ENCODE measurements at places on chromosomes 3 and 15.

GRCh38 chr3:115208066-115208750 lies 61.1 kb upstream of the ZBTB20 start:
- DNase-seq = no peak

DNA sequence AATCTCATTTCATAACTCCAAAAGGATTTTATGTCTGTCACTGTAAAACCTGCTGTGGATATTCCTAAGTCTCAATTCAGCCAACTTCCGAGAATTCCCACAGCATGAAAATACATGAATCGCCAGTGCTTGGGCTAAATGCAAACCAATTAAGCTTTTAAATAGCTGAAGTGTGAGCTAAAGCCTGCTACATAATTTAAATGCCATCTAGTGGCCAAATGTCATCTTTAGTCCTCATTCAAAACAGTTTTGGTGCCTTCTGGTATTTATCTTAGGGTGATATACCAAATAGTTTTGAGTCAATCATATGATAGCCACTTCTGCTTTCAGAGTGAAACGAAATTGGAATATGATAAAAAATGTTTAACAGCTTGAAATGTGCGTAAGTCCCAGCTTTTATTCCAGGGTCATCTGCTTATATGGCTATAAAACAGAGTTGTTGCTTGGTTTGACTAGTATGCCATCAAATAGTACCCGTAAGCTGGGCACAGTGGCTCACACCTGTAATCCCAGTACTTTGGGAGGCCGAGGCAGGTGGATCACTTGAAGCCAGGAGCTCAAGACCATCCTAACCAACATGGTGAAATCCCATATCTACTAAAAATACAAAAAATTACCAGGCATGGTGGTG lies 41.8 kb upstream of the CCNL1 start:
- peak; percentile 64 for DNase-seq

GRCh38 chr15:27989427-27989826 lies 109.7 kb downstream of the OCA2 start:
- no peak for DNase-seq

- DNase-seq = peak; percentile 55
These were observed 33.1 kb upstream of the UBE2Q2 start for GRCh38 chr15:75809986-75810750.

GRCh38 chr3:35832140-35832571 lies 192.8 kb downstream of the ARPP21 start:
- no peak for DNase-seq

GRCh38 chr3:51306093-51306492 lies 79.0 kb upstream of the MANF start:
- DNase-seq = no peak

DNA sequence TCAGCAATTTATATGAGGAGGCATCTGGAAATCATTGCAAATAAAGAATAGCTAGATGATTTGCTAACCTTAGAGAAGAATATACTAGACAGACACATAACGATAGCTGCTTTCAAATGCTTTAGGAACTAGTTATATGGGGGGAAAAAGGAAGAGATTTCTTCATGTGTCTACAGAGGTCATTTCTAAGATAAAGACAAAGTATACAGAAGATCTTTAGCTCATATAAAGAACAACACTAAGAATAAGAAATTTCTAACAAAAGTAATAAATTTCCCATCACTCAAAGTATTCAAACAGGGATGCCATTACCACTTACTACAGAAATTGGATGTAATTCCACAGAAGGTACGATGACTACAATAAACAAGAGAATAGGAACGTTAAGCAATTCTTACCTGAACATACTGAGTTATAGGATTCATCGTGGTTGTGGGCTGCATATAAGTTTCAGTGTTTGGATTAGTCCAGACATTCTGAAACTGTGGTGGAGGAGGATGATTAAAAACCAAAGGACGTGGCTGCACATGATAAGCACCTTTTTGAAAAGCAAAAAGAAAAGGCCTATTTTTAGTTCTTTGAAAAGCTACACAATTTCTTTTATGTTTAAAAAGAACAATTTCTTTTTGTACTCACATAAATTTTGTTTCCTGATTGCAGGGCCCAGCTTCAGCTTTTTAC lies 8.7 kb downstream of the DAZL start:
- DNase-seq = no peak

GRCh38 chr15:68184616-68185480 lies 20.3 kb downstream of the CALML4 start:
- DNase-seq = no peak

DNA sequence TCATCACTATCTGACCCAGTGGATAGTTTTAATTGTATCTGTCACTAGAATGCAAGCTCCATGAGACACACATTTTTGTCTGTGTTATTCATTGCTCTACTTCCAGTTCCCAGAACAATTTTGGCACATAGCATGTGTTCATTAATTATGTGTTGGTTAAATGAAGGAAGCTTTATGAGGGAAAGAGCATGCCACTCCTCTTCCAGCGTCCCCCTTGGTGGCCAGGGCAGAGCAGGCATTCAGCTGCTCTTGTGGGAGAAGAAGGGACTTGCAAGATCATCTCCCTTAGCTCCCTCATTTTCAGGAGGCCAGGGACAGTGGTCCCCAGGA lies 489 bp upstream of the GALNT15 start:
- peak; percentile 59 for DNase-seq

DNA sequence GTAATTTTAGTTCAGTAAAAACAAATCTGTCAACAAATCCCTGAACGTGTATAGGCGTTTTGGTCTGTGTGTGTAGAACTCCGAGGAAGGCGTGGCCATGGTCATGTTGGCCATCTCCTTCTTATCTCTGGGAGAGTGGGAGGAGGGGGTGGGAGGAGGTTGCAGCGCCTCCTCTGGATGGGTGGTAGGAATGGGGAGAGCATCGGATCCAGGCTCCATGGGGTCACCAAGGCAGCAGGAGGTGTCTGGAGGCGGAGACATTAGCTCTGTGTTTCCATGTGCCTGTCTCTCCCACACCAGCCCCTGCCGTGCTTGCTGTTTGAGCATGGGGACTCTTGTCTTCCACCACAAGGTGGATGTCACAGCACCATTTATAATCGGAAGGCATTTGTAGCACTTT lies 34.5 kb upstream of the TRPM1 start:
- no peak for DNase-seq

GRCh38 chr15:62691008-62691407 lies 351.5 kb upstream of the TPM1 start:
- no peak for DNase-seq

All from AG20443 (cell line).